ENCODE measurements at places on chromosomes 7 and 10.

- no peak for DNase-seq
- H3K36me3 ChIP-seq = peaks cover 3% of the 10 kb centered on the region
- H3K27ac ChIP-seq = no peak overlapping the region
- no peaks in the 10 kb centered on the region for H3K4me1 ChIP-seq
- H3K4me3 ChIP-seq = no peak overlapping the region
- no peaks in the 10 kb centered on the region for H3K27me3 ChIP-seq
These were observed 134.2 kb downstream of the PTN start for GRCh38 chr7:137209151-137209817.

GRCh38 chr7:95867309-95867708 is 95.0 kb downstream of the DYNC1I1 start:
- no peak overlapping the region for H3K4me3 ChIP-seq
- H3K4me1 ChIP-seq = peaks cover 53% of the 10 kb centered on the region
- peaks cover 26% of the 10 kb centered on the region for H3K36me3 ChIP-seq
- no peak for DNase-seq
- H3K27me3 ChIP-seq = no peaks in the 10 kb centered on the region

DNA sequence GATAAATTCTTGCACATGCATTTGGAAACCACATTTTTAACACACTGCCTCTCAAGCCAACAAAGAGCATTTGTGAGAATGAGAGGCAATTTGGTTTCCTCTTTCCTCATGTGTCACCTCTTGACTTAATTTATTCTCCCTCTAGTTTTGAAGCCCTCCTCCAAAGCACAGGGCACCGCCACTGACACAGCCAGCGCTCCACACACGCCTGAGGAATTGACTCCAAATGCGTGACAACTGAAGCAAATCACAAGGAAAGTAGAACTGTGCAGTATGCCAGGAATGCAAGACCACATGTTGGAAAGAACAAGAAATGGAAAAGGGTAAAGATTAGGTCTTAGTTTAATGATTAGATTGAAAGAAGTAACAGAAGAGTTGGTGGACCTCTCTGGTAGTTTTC is 173.3 kb downstream of the LSM5 start:
- peaks cover 7% of the 10 kb centered on the region for H3K27me3 ChIP-seq
- DNase-seq = no peak
- H3K4me3 ChIP-seq = no peak overlapping the region
- H3K27ac ChIP-seq = peak overlapping the region; percentile 15

DNA sequence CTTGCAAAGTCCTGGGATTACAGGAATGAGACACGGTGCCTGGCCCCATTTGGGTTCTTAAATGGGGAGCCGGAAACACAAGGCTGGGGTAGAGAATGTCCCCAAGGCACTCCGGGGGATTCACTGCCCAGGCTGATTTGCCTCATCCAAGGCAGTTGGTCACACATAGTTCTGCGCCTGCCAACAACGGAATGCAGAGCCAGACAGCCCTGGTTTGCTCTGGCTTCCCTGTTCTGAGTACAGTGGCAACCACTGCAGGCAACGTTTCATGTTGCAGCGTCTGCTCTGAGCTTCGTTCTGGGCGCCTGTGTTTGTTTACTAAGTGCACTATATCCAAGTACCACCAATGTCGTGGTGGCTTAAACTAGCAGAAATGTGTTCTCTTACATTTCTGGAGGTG is 61.7 kb upstream of the C1QL3 start:
- H3K27ac ChIP-seq = no peak overlapping the region
- no peaks in the 10 kb centered on the region for H3K4me1 ChIP-seq
- H3K27me3 ChIP-seq = peaks cover 23% of the 10 kb centered on the region
- no peak overlapping the region for H3K4me3 ChIP-seq
- DNase-seq = no peak

GRCh38 chr7:98643236-98643985 is 26.3 kb downstream of the NPTX2 start:
- H3K4me3 ChIP-seq = no peak overlapping the region
- no peak for DNase-seq
- no peaks in the 10 kb centered on the region for H3K4me1 ChIP-seq
- H3K36me3 ChIP-seq = no peaks in the 10 kb centered on the region
- no peak overlapping the region for H3K27ac ChIP-seq
- H3K27me3 ChIP-seq = no peaks in the 10 kb centered on the region

DNA sequence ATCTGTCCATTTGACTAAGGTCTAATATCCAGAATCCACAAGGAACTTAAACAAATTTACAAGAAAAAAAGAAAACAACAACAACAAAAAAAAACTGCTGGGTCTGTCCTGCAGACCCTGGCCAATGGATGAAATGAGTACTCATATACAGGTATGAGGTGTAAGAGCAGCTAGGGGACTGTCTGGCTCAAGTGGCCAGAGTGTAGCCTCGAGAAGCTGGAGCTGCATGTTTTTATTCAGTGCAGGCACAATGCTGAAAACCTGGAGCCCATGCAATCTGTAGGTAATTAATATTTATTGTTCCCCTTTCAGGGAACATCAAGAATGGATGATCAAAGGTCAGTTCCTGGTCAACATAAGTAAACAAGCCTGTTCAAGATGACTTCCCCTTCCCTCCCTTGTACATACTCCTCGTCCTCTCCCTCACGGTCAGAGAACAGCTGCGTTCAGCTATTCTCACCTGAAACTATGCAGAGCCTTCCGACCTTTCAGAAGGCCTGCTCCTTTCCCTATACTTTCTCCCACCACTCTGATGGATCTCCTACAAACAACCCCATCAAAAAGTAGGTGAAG is 15.5 kb downstream of the CYP2C19 start:
- no peak for DNase-seq
- no peaks in the 10 kb centered on the region for H3K27me3 ChIP-seq
- no peak overlapping the region for H3K4me3 ChIP-seq
- no peaks in the 10 kb centered on the region for H3K4me1 ChIP-seq
- no peaks in the 10 kb centered on the region for H3K36me3 ChIP-seq

- DNase-seq = no peak
- no peak overlapping the region for H3K27ac ChIP-seq
- no peaks in the 10 kb centered on the region for H3K27me3 ChIP-seq
- H3K36me3 ChIP-seq = no peaks in the 10 kb centered on the region
- H3K4me1 ChIP-seq = no peaks in the 10 kb centered on the region
These were observed 345.7 kb downstream of the THSD7A start for GRCh38 chr7:11486271-11486670.

DNA sequence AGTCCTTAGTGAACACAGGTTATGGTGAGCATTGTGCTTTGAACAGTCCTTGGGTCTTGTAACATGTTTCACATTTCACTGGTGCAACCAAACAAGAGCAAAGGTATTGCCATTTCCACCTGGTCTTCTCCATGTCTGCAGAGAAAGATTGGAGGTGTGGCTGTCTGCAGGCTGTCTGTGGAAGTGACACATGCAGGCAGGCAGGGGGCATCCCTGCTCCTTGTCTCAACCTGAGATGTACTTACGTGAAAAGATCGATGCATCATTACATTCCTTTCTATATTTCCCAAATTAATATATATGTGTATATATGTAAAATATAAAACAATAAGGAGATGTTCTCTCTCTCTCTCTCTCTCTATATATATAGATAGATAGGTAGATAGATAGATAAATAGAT is 54.3 kb downstream of the LRRC18 start:
- H3K27me3 ChIP-seq = no peaks in the 10 kb centered on the region
- no peak overlapping the region for H3K27ac ChIP-seq
- no peak overlapping the region for H3K4me3 ChIP-seq
- DNase-seq = no peak
- no peaks in the 10 kb centered on the region for H3K36me3 ChIP-seq

GRCh38 chr7:123355576-123356190 is 155.9 kb upstream of the SLC13A1 start:
- no peaks in the 10 kb centered on the region for H3K4me1 ChIP-seq
- no peaks in the 10 kb centered on the region for H3K36me3 ChIP-seq
- H3K27me3 ChIP-seq = no peaks in the 10 kb centered on the region
- no peak overlapping the region for H3K27ac ChIP-seq

- H3K27me3 ChIP-seq = no peaks in the 10 kb centered on the region
- H3K4me1 ChIP-seq = no peaks in the 10 kb centered on the region
- no peak overlapping the region for H3K27ac ChIP-seq
- no peak overlapping the region for H3K4me3 ChIP-seq
These were observed 16.8 kb downstream of the LRRC72 start for GRCh38 chr7:16543456-16543855.

- no peaks in the 10 kb centered on the region for H3K4me1 ChIP-seq
- H3K27ac ChIP-seq = no peak overlapping the region
- no peaks in the 10 kb centered on the region for H3K36me3 ChIP-seq
- DNase-seq = no peak
- H3K27me3 ChIP-seq = no peaks in the 10 kb centered on the region
These were observed 165.8 kb downstream of the TCERG1L start for GRCh38 chr10:131145756-131146155.

- H3K27ac ChIP-seq = no peak overlapping the region
- no peak for DNase-seq
- H3K36me3 ChIP-seq = no peaks in the 10 kb centered on the region
- H3K27me3 ChIP-seq = peaks cover 34% of the 10 kb centered on the region
- no peak overlapping the region for H3K4me3 ChIP-seq
These were observed 20.6 kb upstream of the CHRM2 start for GRCh38 chr7:136847858-136848257.

GRCh38 chr7:50436133-50436806 is 13.9 kb downstream of the FIGNL1 start:
- no peak for DNase-seq
- peaks cover 3% of the 10 kb centered on the region for H3K36me3 ChIP-seq
- peaks cover 18% of the 10 kb centered on the region for H3K4me1 ChIP-seq
- no peaks in the 10 kb centered on the region for H3K27me3 ChIP-seq
- no peak overlapping the region for H3K4me3 ChIP-seq

DNA sequence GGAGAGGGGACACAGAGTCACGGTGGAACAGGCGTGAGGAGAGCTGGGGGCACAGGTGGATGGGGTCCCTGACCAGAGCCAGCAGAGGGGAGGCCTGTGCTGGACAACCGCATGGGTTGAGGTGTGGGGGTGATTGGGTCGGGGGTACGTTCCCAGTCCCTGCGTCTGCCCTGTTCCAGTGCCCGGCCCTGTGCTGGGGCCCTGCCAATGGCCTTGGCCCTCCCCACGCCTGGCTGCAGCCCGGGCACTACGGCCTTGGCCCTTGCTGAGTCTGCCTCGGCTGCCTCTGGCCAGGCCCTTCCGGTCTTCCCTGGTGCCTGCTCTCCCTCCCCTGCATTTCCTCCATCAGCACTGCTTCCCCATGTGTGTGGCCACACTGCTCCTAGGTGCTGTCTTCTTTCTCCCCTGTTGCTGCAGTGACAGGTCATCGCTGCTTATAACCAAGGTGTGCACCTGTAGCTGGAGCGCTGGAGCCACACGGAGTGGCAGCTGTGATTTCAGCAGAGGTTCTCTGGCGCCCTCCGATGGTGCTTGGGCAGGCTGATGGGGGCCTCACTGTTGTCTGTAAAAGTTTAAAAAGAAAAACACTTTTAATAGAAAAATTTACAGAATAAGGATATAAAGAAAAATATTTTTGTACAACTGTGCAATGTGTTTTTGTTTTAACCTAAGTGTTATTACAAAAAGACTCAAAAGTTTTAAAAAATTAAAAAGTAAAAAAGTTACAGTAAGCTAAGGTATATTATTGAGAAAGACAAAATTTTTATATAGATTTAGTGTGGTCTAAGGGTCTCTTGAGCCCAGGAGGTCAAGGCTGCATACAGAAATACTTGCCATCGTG is 45.2 kb upstream of the BHLHA15 start:
- H3K27ac ChIP-seq = no peak overlapping the region
- peaks cover 1% of the 10 kb centered on the region for H3K4me1 ChIP-seq
- H3K36me3 ChIP-seq = no peaks in the 10 kb centered on the region
- DNase-seq = no peak
- no peak overlapping the region for H3K4me3 ChIP-seq
- no peaks in the 10 kb centered on the region for H3K27me3 ChIP-seq

DNA sequence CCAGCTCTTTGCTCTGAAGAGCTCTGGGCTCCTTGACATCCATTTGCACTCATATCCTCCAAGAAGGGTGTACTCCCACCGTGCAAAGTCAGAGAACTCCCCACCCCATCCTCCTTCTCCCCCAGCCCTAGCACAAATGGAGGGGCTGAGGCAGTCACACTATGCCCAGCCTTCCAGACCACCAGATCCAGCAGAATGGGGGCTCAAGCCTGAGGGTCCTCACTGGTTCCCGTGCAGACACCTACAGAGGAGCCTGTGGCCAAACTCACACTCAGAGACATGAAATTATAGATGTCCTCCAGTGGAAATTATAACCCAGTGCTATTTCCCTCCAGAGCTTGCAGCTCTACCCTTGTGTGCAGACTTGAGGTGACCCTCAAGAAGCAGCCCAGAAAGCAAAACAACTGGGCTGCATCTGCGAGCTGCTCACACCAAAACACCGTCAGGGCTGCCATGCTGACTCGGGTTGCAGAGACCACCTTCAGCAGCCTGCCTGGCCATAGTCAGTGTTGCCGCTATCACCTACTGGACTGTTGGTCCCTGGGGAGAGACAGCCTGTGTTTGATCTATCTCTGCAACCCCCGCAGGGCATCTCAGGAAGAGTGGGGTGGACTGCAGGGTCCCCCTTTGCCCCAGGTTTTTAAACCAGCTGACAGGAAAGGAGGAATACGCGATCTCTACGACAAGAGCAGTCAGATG is 7.4 kb downstream of the ZNF488 start:
- peak; percentile 51 for DNase-seq
- H3K27me3 ChIP-seq = peaks cover 8% of the 10 kb centered on the region
- H3K27ac ChIP-seq = no peak overlapping the region
- no peak overlapping the region for H3K4me3 ChIP-seq
- H3K4me1 ChIP-seq = peaks cover 18% of the 10 kb centered on the region

- H3K4me3 ChIP-seq = no peak overlapping the region
- DNase-seq = no peak
- peaks cover 39% of the 10 kb centered on the region for H3K27me3 ChIP-seq
- H3K36me3 ChIP-seq = no peaks in the 10 kb centered on the region
These were observed 77.1 kb upstream of the UNC5B start for GRCh38 chr10:71135236-71135635.

GRCh38 chr7:26103596-26103995 is 48.4 kb upstream of the NFE2L3 start:
- H3K27me3 ChIP-seq = peaks cover 19% of the 10 kb centered on the region
- DNase-seq = no peak

- no peak overlapping the region for H3K4me3 ChIP-seq
- H3K36me3 ChIP-seq = no peaks in the 10 kb centered on the region
- no peaks in the 10 kb centered on the region for H3K27me3 ChIP-seq
- DNase-seq = no peak
These were observed 1260.2 kb upstream of the SORCS1 start for GRCh38 chr10:108424656-108425055.

GRCh38 chr7:13327669-13328068 is 640.2 kb downstream of the ARL4A start:
- no peak for DNase-seq
- no peak overlapping the region for H3K4me3 ChIP-seq
- H3K27ac ChIP-seq = no peak overlapping the region
- no peaks in the 10 kb centered on the region for H3K27me3 ChIP-seq

- no peaks in the 10 kb centered on the region for H3K27me3 ChIP-seq
- no peak overlapping the region for H3K27ac ChIP-seq
- no peaks in the 10 kb centered on the region for H3K36me3 ChIP-seq
These were observed 44.8 kb upstream of the KMT2E start for GRCh38 chr7:104969183-104969582.

- H3K4me3 ChIP-seq = no peak overlapping the region
- H3K4me1 ChIP-seq = no peaks in the 10 kb centered on the region
- no peaks in the 10 kb centered on the region for H3K27me3 ChIP-seq
- H3K27ac ChIP-seq = no peak overlapping the region
These were observed 56.2 kb upstream of the APBB1IP start for GRCh38 chr10:26381986-26382385.

All from osteocyte (in vitro differentiated cells).